Activated CD8-positive, alpha-beta T cell treated with anti-CD3 and anti-CD28 coated beads for 36 hours (primary cell): ENCODE measurements at places on chromosomes 4 and X. TPM values are rescaled to one million over a fixed set of nuclear protein-coding genes. Genes with fewer than 3 reads are reported as not detected.

- no peaks in the 10 kb centered on the region for H3K4me1 ChIP-seq
- H3K27ac ChIP-seq, result no peak overlapping the region
- no peak overlapping the region for H3K4me3 ChIP-seq
- DNase-seq, result no peak
- no peaks in the 10 kb centered on the region for H3K36me3 ChIP-seq
Measured at GRCh38 chrX:116618546-116618945, 155.8 kb upstream of the CT83 start.

CCDC110 gene
- total RNA-seq, result 0.81 TPM

GRCh38 chrX:39653691-39654090 is 444.1 kb downstream of the BCOR start:
- H3K4me3 ChIP-seq, result no peak overlapping the region
- no peak for DNase-seq
- no peaks in the 10 kb centered on the region for H3K36me3 ChIP-seq
- no peak overlapping the region for H3K27ac ChIP-seq
- no peaks in the 10 kb centered on the region for H3K27me3 ChIP-seq
- peaks cover 14% of the 10 kb centered on the region for H3K4me1 ChIP-seq

LIMCH1 gene
- total RNA-seq, result not detected

DNA sequence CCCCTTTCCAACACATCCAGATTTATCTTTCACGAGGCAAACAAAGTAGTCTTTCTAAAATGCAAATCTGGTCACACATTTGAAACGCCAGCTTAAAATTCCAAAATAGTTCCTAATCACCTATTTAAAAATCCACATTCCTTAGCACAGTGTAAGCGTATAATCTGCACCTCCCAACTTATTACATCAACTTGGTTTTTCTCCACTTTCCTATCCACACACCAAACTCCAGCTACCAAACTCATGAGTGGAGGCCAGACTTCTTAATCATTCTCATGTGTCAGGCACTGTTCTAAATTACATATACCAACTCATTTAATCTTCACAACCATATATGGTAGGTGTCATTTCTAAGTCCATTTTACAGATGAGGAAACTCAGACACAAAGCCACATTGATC is 33.8 kb downstream of the ENOX2 start:
- peaks cover 2% of the 10 kb centered on the region for H3K4me1 ChIP-seq
- H3K27me3 ChIP-seq, result no peaks in the 10 kb centered on the region
- H3K27ac ChIP-seq, result no peak overlapping the region
- no peak for DNase-seq
- H3K36me3 ChIP-seq, result peaks cover 9% of the 10 kb centered on the region

GRCh38 chr4:54783402-54784110 is 125.8 kb downstream of the KIT start:
- DNase-seq, result no peak
- H3K4me3 ChIP-seq, result no peak overlapping the region
- no peak overlapping the region for H3K27ac ChIP-seq
- H3K27me3 ChIP-seq, result no peaks in the 10 kb centered on the region
- no peaks in the 10 kb centered on the region for H3K36me3 ChIP-seq

GRCh38 chr4:89528526-89529133 is 221.0 kb upstream of the GPRIN3 start:
- peak; percentile 20 for DNase-seq
- no peaks in the 10 kb centered on the region for H3K36me3 ChIP-seq
- H3K4me1 ChIP-seq, result peaks cover 9% of the 10 kb centered on the region
- H3K27ac ChIP-seq, result no peak overlapping the region

CXCL5 gene
- total RNA-seq, result not detected

DNA sequence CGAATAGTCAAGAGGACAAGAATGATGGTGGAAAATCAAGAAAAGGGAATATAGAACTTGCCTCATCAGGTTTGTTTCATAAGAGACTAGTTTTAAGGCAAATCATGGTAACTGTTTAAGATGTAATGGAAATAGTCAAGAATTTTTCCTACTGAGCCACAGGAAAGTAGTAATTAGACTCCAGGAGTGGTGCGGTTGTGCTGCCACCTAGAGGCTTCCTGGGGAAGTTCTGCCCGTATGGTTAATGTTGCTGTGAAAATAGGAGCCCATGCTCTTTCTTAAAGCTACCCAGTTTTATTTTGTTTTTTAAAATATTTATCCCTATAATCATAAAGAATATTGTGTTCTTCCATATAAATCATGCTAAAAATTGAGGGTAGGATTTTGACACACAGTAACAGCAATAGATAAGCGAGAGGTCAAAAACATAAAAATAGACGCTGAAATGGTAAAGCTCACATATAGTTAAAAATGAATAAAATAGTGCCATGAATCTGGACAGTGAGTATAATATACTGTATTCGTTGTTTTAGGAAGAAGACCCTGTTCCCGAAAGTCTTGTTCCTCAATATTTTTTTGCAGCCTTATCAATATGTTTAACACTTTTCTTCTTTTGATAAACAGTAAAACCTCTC is 87.0 kb downstream of the PHOX2B start:
- peaks cover 12% of the 10 kb centered on the region for H3K27me3 ChIP-seq
- H3K4me3 ChIP-seq, result no peak overlapping the region
- DNase-seq, result peak; percentile 64
- no peak overlapping the region for H3K27ac ChIP-seq
- H3K36me3 ChIP-seq, result no peaks in the 10 kb centered on the region

- no peak for DNase-seq
- no peak overlapping the region for H3K4me3 ChIP-seq
- no peak overlapping the region for H3K27ac ChIP-seq
- no peaks in the 10 kb centered on the region for H3K36me3 ChIP-seq
Measured at GRCh38 chr4:75338352-75338880, 175.8 kb downstream of the RCHY1 start.

DNA sequence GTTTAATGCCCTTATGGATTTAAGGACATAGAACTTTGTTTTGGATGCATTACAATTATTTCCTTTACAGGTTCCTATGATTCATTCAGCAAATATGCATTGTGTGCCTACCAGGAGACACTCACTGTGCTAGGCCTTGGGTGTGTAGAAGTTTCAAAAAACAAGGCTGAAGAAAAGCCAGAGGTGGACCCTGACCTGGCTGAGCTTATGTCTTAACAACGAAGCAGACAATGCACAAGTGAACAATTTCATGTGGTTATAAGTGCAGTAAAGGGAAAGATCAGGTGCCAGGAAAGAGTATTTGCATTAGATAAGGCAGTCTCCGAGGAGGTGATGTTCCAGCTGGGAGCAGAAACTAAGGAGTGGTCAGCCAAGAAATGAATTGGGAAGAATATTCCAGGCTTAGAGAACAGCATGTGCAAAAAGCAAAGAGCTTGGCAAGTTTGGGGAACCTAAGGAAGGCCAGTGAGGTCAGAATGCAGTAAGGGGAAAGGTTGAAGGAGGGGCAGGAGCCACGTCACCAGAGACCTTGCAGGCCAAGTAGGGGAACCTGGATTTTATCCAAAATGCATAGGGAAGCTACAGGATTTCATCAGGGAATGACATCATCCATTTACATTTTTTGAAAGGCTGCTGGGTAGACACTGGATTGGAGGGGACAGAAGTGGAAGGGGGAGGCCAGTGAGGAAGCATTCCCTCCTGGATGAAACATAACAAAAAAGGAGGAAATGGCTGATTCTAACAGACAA is 193.6 kb downstream of the SOWAHB start:
- no peak overlapping the region for H3K4me3 ChIP-seq
- H3K4me1 ChIP-seq, result no peaks in the 10 kb centered on the region
- peaks cover 6% of the 10 kb centered on the region for H3K27me3 ChIP-seq
- no peak for DNase-seq
- no peaks in the 10 kb centered on the region for H3K36me3 ChIP-seq

DNA sequence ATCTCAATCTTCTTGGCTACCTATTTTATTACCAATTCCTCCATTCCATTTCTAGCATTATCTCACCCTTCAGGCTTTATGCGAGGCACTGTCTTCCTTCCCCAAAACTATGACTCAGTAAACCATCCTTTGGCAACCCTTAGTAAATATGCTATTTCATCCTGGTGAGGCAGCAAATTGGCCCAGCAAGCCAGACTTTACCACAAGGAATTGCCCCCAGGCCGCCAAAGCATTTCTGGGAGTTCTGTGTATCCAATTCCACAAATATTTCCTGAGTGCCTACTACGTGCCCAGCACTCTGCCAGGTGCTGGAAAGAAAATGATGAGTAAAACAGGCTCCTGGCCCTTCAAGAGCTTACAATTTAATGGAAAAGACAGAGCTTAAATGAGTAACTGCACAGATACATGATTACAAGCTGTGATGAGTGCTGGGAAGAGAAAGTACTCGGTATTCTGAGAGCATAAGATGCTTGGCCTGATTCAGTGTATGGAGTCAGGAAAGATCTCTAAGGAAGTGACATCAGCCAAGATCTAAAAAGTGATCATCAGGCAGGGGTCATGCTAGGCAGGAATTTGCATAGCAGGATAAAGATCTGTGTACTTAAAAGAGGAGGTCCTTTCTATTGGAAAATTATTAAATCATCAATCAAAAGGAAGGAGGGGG is 193.8 kb downstream of the ADAMTS3 start:
- H3K27ac ChIP-seq, result no peak overlapping the region
- no peaks in the 10 kb centered on the region for H3K4me1 ChIP-seq
- no peaks in the 10 kb centered on the region for H3K36me3 ChIP-seq
- H3K4me3 ChIP-seq, result no peak overlapping the region
